ENCODE measurements at places on chromosomes 12 and 14.
A peak's percentile ranks its signal among the peaks of the same experiment; 100 is the strongest.

GRCh38 chr14:91402771-91403600 is 14.6 kb downstream of the CCDC88C start:
- peaks cover 11% of the 10 kb centered on the region for H3K4me1 ChIP-seq
- no peak for DNase-seq
- no peaks in the 10 kb centered on the region for H3K27me3 ChIP-seq
- peaks cover 4% of the 10 kb centered on the region for H3K36me3 ChIP-seq

GRCh38 chr14:75715926-75716780 is 55.1 kb downstream of the TTLL5 start:
- no peaks in the 10 kb centered on the region for H3K27me3 ChIP-seq
- H3K27ac ChIP-seq: no peak overlapping the region
- peaks cover 5% of the 10 kb centered on the region for H3K36me3 ChIP-seq
- H3K4me1 ChIP-seq: peaks cover 46% of the 10 kb centered on the region
- no peak overlapping the region for H3K4me3 ChIP-seq

- H3K4me1 ChIP-seq: peaks cover 21% of the 10 kb centered on the region
- no peak overlapping the region for H3K27ac ChIP-seq
- H3K4me3 ChIP-seq: no peak overlapping the region
- peaks cover 69% of the 10 kb centered on the region for H3K27me3 ChIP-seq
- H3K36me3 ChIP-seq: no peaks in the 10 kb centered on the region
- no peak for DNase-seq
These were observed 4.4 kb upstream of the KCNK10 start for GRCh38 chr14:88327497-88327896.

DNA sequence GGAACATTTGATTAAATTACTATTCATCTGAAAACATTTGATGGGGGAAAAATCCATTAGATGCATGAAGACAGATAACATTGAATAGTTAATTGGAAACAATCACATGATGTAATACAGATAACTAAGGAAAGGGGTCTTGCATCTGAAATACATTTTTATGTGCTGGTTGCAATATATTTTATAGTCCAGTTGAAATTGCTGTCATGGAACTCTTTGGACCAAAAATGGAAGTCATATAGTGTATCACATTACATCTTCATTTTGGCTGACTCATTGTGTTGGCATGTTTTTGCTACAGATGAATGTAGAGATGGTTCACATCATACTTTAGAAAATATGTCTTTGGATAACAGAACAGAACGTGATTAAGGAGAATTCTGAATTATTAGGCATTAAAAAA is 43.0 kb upstream of the GNPNAT1 start:
- no peak overlapping the region for H3K27ac ChIP-seq
- H3K4me1 ChIP-seq: peaks cover 5% of the 10 kb centered on the region
- no peak for DNase-seq

- no peaks in the 10 kb centered on the region for H3K27me3 ChIP-seq
- peaks cover 11% of the 10 kb centered on the region for H3K4me1 ChIP-seq
- no peak overlapping the region for H3K4me3 ChIP-seq
- no peak overlapping the region for H3K27ac ChIP-seq
- no peaks in the 10 kb centered on the region for H3K36me3 ChIP-seq
- peak; percentile 77 for DNase-seq
These were observed 22.2 kb downstream of the ST8SIA1 start for GRCh38 chr12:22312336-22312735.

DNA sequence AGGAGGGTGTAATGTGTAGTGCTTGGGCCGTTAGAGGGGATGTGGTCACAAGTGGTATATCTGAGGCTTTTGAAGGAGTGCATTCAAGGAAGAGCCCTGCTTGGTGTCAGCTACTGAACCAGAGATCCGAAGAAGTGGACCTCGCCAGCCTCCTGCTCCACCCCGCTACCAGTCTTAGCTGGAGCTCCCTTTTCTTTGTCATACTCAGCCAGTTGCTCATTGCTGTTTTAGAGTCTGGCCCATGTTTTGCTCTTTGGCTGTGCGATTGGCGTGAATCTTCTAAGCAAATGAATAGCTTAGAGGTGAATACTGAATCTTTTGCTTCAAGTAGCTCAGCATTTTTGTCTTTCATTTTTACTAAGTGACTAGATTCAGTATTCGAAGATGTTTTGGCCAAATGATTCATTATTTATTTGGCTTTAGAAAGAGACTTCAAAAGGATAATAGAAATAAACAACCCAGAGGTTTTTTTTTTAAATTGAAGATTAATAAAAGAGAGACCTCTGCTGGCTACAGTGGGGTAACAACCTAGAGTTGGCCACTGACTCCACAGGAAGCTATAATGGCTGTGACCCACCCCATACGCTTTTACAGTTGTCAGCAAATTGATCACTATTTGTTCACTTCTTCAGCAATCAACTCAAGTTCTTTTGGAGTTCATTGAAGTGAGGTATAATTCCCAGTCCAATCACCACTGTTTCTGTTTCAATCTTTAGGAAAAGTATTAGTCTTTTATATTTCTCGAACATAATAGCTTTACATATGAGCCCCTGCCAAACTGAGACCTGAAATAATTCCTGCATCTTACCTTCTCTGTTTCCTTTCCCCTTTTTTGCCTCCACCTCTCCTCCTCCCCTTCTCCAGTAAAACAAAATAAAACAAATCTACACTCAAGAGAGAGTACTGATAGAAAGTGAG is 19.9 kb downstream of the CDKN1B start:
- H3K4me3 ChIP-seq: peak overlapping the region; percentile 22
- no peaks in the 10 kb centered on the region for H3K27me3 ChIP-seq
- peaks cover 40% of the 10 kb centered on the region for H3K4me1 ChIP-seq
- peak overlapping the region; percentile 70 for H3K27ac ChIP-seq

GRCh38 chr14:76713121-76713520 is 48.1 kb upstream of the VASH1 start:
- no peaks in the 10 kb centered on the region for H3K27me3 ChIP-seq
- H3K36me3 ChIP-seq: no peaks in the 10 kb centered on the region
- peaks cover 7% of the 10 kb centered on the region for H3K4me1 ChIP-seq
- no peak overlapping the region for H3K4me3 ChIP-seq
- no peak overlapping the region for H3K27ac ChIP-seq

- no peak overlapping the region for H3K4me3 ChIP-seq
- H3K36me3 ChIP-seq: no peaks in the 10 kb centered on the region
- H3K27ac ChIP-seq: no peak overlapping the region
- peaks cover 12% of the 10 kb centered on the region for H3K4me1 ChIP-seq
These were observed 380.1 kb downstream of the EGLN3 start for GRCh38 chr14:33570694-33571310.

DNA sequence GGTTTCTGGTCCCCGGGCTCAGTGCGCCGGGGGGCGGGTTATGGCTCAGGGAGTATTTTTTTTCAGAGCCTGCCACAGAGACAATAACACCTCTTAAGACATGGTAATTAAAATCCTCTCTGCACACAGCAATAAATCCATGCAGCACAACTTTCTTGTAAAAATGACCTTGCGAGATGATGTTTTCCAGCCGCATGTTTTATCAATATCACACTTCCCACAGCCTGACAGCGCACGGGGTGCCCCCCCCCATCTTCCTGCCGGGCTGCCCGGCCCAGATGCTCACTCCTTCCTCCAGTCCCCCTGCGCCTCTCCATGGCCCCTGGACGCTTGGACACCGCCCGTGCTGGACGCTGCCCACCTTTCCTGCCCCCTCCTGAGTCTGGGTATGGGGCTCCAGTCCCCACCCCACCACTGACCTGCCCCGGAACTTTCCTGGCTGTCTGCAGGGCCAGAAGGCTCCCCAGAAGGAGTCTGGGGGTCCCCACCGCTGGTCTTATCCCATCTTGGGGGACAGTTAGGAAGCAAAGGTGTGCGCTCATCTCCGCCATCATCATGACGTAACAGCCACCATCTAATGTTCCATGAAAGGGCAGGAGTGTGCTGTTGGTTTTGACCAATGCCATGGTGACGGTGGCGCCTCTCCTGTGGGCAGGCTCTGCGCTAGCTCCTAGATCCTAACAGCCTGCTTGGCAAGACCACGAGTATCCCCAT is 182.9 kb downstream of the KIF26A start:
- H3K36me3 ChIP-seq: no peaks in the 10 kb centered on the region
- no peak overlapping the region for H3K4me3 ChIP-seq
- no peaks in the 10 kb centered on the region for H3K4me1 ChIP-seq
- DNase-seq: peak; percentile 36
- H3K27ac ChIP-seq: no peak overlapping the region

DNA sequence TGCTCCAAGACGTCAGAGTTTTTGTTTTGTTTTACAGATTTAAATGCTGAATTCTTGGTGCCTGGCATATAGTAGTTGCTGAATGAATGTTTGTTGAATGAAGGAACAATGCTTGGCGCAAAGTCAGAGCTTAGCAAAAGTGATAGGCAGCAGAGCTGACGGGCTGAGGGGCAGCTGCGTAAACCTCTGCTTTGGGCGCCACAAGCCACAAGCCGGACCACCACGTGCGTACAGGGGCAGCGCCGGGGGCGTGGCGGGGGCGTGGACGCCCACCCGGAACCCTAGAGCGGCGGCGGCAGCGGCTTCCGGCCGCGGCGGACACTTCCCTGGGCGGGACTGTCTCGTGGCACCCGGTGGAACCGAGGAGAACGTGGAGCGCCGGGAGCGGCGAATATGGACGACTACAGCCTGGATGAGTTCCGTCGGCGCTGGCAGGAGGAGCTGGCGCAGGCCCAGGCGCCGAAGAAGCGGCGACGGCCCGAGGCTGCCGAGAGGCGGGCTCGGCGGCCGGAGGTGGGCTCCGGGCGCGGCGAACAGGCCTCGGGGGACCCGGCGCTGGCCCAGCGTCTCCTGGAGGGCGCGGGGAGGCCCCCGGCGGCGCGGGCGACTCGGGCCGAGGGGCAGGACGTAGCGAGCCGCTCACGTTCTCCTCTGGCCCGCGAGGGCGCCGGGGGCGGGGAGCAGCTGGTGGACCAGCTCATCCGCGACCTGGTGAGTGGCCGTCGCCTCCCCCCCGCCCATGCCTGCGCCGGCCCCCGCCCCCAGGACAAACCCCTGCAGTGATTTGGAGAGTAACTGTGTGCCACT is at the start of gene FBXW8:
TSS of gene FBXW8 (plus strand) at position 306 of the 807 bp plus-strand sequence. CDS start at position 394, 88 bp downstream.
- no peaks in the 10 kb centered on the region for H3K36me3 ChIP-seq
- H3K4me3 ChIP-seq: peak within 1 kb of the TSS; percentile 99
- H3K4me1 ChIP-seq: peaks cover 16% of the 10 kb centered on the region

All from suprapubic skin (tissue), 4 donors.